ENCODE measurements at places on chromosomes 4 and X.

DNA sequence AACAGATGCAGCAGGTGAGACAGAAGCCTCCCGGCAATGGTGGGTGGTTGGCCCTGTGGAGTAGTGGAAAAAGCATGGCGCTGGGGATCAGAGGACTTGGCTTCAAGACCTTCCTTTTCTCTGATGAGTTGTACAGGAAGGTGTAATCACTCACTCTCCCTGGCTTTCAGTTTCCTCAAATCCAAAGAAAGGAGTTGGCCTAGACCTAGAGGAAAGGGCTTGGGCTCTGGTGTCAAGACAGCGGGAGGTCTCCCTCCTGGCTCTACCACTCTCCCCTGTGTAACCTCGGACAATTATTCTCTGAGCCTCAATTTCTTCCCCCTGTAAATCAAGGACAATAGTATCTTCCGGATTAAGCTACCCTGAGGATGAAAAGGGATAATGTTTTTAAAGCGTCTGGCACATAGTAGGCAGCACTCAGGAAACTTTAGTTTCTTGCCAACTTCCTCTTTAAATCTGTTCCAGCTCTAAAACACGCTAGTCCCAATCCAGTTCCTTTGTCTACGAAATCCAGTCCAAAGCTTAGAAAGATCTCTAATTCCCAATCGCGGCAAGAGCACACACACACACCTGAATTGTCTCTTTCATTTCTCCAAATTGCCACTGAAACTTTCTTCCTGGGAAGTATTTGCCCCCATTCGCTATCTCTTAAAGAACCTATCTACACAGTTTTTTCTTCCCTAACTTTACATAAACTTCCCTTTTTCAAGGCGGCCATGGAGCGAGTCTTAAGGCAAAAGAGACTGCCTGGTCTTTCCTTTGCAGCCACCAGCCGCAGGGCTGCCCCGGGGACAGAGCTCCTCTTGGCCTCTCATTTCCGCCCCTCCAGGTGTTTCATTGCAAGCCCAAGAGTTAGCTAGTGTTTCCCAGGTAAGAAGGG, 29.9 kb upstream of the GPC4 start:
- no peak for DNase-seq

DNA sequence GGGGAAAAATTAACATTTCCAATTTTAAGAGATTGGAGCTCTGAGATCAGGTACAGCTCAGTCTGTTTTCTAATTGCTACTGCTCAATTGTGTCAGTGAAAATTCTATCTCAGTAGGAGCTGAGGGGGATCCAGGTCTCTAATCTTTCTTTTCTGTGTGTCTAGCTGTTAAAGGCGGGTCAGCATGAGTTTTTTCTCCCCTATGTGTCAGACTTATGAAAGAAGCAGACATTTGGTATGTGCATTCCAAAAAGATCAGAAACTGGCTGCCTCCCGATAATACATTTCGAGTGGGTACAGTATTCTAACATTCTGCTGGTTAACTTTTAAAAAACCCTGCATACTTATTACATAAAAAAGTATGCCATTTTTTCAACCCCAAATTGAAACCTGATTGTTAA, 72.4 kb downstream of the PCDH7 start:
- DNase-seq = no peak

DNA sequence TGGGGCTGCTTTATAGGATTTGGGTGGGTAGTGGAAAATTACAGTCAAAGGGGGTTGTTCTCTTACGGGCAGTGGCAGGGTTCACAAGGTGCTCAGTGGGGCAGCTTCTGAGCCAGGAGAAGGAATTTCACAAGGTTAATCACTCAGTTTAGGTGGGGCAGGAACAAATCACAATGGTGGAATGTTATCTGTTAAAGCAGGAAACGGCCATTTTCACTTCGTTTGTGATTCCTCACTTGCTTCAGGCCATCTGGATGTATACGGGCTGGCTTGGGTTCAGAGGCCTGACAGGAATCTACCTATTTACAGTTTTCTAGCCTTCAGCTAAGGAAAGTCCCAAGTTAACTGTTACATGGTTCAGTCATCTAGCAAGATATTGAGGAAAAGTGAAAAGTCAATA, 1003.5 kb downstream of the STPG2 start:
- no peak for DNase-seq

DNA sequence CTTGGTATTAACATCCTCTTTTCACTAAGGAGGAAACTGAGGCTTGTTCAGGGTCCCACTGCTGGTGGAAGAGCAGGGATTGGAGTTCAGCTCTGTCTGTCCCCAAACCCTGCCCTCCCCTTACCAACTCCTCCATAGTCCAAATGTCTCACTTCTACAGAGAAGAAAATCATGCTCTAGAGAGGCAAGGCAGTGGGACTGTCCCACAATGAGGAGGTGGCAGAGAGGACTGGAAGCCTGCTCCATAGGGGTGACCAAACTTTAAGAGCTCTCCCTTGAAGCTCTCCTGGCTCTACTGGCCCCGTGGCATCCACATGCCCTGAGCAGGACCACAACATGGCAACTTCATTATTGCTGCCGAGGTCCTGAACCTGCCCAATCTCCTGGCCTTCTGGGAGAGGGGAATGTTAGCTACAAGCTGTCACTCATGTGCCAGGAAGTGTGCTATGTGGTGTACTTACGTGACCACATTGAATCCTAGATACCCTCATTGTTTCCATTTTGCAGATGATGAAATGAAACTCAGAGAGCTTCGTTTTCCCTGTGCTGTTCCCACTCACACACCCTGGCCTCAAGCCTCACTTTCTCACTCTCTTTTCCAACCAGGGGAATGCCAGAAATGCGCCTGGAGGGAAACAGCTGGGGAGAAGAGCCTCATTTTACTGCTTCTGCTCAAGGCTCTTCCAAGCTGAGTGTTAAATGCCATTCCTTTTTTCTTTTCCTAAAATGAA, 71.5 kb downstream of the ANAPC4 start:
- DNase-seq = no peak

GRCh38 chr4:89708903-89709421, 128.0 kb downstream of the SNCA start:
- DNase-seq = no peak

- peak; percentile 1 for DNase-seq
Measured at GRCh38 chr4:94913316-94913715, 155.6 kb downstream of the BMPR1B start.

GRCh38 chrX:1507511-1508463, 29.2 kb downstream of the P2RY8 start:
- peak; percentile 93 for DNase-seq

DNA sequence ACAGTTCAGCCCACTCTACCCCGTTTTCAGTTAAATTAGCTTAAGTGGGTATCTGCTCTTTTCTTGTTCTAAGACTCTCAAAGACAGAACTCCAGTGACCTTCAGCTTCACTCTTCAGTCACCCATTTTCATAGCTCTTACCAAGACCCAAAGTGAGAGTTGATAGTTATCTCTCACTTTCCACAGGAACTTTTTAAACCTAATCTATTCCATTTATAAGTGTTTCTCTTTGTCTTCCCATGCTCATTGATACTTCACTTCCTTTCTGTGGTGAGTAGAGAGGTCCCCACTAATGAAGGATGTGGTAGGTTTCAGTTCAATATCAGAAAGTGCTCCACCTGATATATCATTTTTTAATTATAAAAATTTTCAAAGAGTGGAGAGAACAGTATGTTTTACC, 33.4 kb downstream of the COX18 start:
- DNase-seq = no peak

GRCh38 chr4:143514169-143514495, 630 bp downstream of the SMARCA5 start:
- no peak for DNase-seq

GRCh38 chrX:23784470-23785331, 1.7 kb downstream of the SAT1 start:
- DNase-seq = no peak

- no peak for DNase-seq
Measured at GRCh38 chrX:49271341-49271740, 1.7 kb downstream of the PPP1R3F start.

- DNase-seq = no peak
Measured at GRCh38 chr4:98564852-98565251, 93.6 kb downstream of the TSPAN5 start.

DNA sequence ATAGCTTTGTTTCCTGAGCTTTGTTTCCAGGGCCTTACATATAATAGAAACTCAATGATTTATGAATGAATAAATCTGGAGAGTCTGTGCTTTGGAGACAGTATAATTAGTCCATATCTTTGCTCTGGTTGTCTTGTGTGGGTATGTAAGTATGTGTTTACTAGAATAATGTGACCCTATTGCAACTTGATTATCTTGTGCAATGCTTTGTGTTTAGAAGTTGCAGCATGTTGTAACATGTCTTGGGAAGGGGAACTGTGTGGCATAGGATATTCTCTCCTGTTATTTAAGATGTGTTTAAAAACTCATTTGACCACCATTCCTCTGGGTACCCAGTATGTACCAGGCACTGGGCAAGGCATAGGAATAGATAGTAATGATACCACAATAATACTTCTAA, 6.1 kb downstream of the SPATA18 start:
- DNase-seq = no peak

DNA sequence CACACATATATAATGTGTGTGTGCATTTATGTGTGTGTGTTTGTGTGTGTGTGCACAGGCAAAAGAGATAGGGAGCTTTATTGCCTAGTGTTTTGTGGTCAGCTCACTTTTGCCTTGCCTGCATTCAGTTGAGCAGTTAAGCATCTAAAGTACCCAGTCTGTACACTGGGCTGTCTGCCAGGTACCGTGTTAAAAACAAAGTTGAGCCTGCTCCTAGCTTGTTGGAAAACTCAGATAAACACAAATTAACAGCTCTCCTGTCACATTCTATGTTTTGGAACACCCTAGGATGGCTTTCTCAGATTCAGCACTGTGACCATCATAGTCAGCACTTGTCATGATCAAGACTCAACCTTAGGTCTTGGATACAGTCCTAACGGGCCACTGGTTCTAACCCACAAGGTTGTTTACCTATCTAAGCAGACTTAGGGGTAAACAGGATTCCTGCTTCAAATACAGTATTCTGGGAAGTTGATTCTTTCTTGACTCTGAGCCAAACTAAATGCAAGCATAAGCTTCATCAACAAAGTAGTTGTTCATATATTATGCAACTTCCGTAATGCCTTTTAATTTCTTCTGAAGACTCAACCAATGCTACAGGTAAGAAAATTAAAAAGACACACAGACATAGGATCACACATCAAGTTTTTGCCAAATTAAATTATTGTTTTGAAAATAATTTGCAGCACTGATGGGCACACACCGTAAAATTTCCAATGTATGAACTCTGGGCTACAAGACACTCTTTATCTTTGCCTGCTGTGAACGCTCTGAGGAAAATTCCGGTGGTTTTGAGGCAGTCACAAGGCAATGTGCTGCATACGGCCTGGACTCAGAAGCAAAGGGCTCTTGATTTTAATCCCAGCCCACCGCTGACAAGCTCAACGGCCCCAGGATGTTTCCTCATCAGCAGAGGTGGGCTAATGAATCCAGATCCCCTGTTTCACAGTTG, 11.3 kb upstream of the CD99 start:
- DNase-seq = no peak

GRCh38 chrX:71493111-71493613, 39.7 kb upstream of the OGT start:
- DNase-seq = no peak

GRCh38 chrX:153725039-153725831, 579 bp downstream of the ABCD1 start:
- no peak for DNase-seq

GRCh38 chr4:92535599-92535998, 231.8 kb downstream of the GRID2 start:
- no peak for DNase-seq

GRCh38 chrX:118525174-118525730, 29.6 kb downstream of the DOCK11 start:
- no peak for DNase-seq

- DNase-seq = no peak
Measured at GRCh38 chr4:168398589-168398988, 80.0 kb upstream of the DDX60 start.

- no peak for DNase-seq
Measured at GRCh38 chr4:3283916-3284315, 8.9 kb upstream of the RGS12 start.

GRCh38 chr4:125316401-125316790, 1.6 kb downstream of the FAT4 start:
- peak; percentile 29 for DNase-seq

DNA sequence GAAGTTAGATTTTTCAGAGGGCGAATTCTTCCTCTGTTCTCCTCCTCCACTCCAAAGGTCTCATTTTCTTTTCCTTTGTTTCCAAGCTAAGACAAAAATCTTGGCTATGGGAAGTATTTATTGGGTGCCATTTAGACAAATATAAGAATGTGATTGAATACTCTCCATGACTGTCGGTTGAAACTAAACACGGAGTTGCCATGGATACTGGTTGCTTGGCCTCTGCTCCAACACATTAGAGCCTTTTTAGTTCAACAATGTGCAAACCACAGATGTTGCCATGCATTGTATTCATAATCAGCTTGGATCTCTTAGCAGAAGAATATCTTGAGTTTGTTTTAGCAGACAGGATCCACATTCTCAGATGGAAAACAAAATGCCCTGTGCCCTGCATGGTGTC, 366.5 kb upstream of the LCORL start:
- no peak for DNase-seq

DNA sequence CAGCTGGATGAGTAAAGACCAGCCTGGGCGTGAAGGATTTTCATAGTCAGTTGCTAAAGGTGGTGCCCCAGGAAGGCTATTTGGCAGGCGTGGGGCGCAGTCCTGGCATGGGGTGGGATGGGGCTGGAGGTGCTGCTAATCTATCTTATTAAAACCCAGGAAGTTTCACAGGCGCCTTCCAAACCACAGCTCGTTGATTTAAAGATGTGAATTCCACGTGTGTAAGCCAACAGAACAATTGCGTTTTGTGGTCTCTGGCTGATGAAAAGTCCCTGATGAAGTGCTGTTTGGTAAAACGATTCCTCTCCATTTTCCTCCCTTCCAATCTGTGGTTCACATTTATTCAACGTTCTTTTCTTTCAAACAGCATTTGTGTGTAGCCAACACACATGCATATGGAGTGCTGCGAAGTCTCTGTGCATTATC, 105.0 kb downstream of the TBL1X start:
- DNase-seq = no peak

- no peak for DNase-seq
Measured at GRCh38 chrX:6383917-6384316, 151.0 kb downstream of the VCX3A start.

DNA sequence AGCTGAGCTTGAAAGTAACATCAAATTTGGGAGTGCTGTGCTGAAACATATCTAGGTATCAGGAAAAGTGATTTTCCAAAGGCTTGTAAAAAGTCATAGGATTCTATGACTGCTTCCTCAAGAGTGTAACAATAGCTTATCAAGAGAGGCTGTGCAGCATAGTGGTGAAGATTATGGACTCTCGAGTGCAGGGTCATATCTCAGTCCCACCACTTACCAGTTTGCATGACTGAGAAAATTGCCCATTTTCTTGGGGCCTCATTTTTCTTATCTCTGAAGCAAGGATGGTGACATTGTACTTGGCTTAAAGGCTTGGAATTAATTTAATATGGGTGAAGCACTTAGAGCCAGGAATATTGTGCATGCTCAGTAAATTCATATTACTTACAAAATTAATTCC, 57.2 kb downstream of the AFF1 start:
- no peak for DNase-seq

GRCh38 chrX:102832661-102833060, 104.4 kb upstream of the RAB40AL start:
- no peak for DNase-seq

- no peak for DNase-seq
Measured at GRCh38 chr4:29081234-29081955, 1638.8 kb upstream of the PCDH7 start.
